ENCODE measurements at places on chromosomes 7 and 10.
A peak's percentile ranks its signal among the peaks of the same experiment; 100 is the strongest.

DNA sequence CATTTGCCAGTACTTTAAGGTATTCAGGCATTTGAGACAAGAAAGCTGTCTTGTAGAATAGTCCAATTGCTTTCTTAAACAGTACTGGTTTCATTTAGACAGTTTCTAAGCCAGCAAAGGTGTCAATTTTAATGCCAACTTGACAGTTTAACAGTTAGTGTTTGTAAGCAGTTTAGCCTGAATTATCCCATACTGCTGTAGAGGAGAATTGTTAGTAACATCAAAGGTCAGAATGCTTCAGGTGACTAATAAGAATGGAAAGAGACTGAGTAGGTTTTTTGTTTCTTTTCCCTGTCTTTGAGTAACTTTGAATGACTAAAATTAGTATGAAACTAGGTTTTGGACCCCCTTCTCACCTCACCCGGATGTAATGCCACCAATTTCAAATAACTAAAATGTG lies 29.5 kb upstream of the VDAC2 start:
- no peak for DNase-seq

- DNase-seq, result no peak
Measured at GRCh38 chr10:23383637-23384036, 39.0 kb upstream of the C10orf67 start.

GRCh38 chr10:102646610-102647442 lies 2.5 kb downstream of the TRIM8 start:
- peak; percentile 65 for DNase-seq

GRCh38 chr7:25348104-25348503 lies 119.8 kb upstream of the NPVF start:
- no peak for DNase-seq

DNA sequence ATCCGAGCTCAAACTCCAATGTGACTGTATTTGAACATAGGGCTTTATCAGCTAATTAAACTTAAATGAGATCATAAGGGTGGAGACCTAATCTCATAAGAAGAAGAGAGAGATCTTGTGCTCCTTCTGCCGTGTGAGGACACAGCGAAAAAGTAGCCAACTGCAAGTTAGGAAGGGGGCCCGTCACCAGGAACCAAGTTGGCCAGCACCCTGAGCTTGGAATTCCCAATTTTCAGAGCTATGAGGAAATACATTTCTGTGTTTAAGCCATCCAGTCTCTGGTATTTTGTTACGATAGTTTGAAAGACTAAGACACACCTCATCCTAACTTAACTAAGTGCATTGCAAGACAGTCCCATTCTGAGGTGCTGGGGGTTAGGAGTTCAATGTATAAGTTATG lies 14.1 kb upstream of the WDR86 start:
- peak; percentile 59 for DNase-seq

GRCh38 chr7:131244259-131244852 lies 83.3 kb upstream of the MKLN1 start:
- DNase-seq, result peak; percentile 92

GRCh38 chr7:15862016-15862780 lies 175.7 kb upstream of the MEOX2 start:
- peak; percentile 44 for DNase-seq

GRCh38 chr7:81846398-81846797 lies 76.6 kb upstream of the HGF start:
- DNase-seq, result peak; percentile 32

GRCh38 chr7:118142012-118142411 lies 42.0 kb upstream of the LSM8 start:
- DNase-seq, result no peak

DNA sequence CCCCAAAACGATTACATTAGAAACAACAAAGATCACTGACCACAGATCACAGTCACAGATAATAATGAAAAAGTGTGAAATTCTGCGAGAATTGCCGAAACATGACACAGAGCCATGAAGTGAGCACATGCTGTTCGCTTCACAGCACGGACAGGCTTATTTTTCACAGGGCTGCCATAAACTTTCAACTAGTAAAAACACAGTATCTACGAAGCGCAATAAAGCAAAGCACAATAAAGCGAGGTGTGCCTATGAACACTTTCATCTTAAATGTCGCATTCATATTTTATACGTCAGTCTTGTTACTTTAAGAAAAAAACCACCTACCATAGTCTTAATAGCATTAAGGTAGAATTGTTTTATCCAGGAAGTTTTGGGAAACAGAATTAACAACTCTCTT lies 51.5 kb downstream of the ESYT2 start:
- no peak for DNase-seq

DNA sequence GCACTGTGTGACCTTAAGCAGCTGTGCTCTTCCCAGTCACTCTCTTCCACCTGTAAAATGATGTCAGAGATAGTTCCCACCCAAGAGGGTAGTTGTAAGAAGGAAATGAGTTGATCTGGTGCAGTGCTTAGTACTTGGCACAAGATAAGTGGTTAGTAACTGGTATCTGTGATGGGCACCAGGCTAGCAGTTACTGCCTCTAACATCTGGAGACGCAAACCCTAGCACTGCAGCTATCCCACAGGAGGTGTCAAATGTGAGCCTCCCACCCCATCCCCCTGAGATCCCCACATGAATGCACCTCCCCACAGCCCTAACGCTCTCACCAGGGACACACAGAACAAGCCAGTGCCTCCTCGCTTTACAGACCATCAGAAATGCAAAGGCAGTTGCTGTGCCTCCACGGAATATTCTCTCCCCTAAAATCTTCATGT lies 72.0 kb downstream of the KCNMA1 start:
- no peak for DNase-seq

DNA sequence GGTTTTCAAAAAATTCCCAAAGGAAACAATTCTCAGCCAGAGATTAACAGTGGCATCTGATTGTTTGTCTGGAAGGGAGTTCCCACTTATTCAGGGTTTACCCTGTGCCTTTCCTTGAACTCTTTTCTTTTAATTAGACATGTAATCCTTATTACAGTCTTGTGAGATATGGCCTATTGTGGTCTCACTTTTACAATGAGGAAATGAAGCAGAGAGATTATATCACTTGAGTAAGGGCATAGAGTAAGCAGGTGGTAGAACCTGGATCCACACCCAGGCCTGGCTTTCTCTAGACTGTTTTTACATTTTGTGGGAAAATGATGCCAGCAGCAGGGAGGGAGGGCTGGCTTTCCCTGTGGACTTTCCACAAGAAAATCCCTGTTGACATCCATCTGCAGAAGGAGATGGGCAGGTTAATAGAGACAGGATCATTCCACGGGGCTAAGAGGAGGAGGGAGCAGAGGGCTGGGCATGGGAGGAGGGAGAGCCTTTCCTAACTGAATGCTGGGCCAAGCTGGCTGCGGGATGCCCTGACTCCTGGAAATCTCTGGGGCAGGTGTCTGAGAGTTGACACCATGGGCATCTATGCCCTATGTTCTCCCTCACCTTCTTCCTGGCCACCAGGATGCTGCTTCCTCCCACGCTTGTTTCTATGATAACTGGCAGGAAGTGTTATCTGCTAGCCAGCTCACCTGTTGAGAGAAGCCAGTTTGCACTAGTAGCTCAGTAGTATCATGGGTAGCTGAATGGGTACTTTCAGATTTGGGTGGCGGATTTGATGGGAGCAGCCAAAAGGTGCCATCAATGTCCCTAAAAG lies 28.7 kb upstream of the ARHGAP22 start:
- DNase-seq, result no peak

GRCh38 chr7:27178366-27178765 lies 4.2 kb upstream of the HOXA10 start:
- DNase-seq, result no peak

DNA sequence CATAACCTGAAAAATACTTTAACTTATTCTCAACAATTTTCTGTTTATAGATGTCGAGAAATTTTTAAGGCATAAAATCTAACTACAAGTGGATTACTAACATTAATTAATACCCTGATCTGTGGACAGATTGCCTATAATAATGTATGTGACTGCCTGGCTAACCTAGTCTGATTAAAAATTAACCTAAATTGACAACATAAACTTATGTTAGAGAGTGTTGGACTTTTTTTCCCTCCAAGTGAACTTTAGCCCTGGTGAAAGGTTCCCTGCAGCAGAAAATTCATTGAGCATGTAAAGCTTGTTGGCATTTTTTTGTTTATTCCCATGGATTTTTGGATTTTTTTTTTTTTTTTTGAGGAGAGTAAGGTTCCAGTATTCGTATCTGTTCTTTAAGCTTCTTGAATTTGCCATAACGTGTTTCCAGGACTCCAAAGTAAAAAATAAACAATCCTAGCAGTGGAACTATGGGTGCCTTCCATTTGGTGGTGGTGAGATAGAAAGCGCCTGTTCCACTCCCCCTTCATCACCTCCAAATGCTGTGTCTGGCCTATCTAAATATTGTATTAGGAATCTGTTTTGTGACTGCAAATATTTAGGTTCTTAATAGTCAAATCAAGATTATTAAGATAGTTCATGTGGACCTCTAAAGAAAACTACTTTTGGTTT lies 36.1 kb downstream of the NET1 start:
- no peak for DNase-seq

GRCh38 chr7:128387216-128388144 lies 22.3 kb downstream of the IMPDH1 start:
- DNase-seq, result peak; percentile 87

GRCh38 chr10:70432561-70433263 lies 8.8 kb downstream of the NODAL start:
- DNase-seq, result no peak

- DNase-seq, result no peak
Measured at GRCh38 chr10:132865851-132866600, 76.3 kb downstream of the CFAP46 start.

DNA sequence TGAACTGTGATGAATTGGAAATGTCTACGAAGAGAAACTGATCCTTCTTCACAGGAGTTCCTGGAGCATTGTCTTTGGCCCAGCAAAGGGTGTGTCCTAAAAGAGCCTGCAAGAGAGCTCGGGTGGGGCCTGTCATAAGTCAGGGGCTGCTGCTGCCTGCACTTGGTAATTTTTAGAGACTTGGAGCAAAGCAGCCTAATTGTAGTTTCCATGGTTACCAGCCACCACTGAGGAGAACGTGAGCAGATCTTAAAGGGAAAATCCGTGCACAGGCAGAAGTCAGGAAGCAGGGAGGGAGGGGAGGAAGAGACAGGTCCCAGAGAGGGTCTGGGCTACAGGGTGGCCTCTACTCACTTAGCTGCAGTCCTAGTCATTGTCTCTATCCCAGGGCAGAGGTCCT lies 463.6 kb downstream of the PLXNA4 start:
- DNase-seq, result peak; percentile 11

GRCh38 chr7:1883834-1884582 lies 213.9 kb downstream of the ELFN1 start:
- DNase-seq, result no peak

GRCh38 chr7:84188786-84189405 lies 5.7 kb downstream of the SEMA3A start:
- DNase-seq, result peak; percentile 65

DNA sequence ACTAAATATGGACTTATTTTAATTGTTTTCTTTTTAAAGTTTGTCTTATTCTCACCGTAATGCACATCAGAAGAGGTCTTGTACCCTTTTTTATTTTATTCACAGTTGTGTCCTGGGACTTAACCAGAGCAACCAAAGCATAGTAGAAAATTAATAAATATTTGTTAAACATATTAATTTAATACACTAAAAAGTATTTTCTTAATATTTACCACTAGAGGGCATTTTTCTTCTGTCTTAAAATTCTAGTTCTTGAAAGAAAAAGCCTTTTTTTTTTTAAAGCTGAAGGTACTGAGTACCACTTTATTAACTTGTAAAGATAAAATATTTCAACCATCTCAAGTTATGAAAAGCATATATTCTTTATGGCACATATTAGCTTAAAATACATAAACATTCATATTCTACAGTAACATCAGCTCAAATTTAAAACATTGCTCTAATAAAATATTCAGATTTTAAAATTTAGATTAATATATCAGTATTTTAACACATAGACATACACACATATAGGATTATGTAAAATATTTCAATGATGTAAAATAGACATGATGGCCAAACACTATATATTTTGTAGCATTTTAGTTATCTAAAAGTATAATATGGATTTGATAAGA lies 260.4 kb downstream of the SEMA3A start:
- peak; percentile 25 for DNase-seq
